ENCODE measurements at places on chromosomes 7 and 10.

- DNase-seq = no peak
These were observed 108.1 kb downstream of the EEPD1 start for GRCh38 chr7:36261019-36261754.

DNA sequence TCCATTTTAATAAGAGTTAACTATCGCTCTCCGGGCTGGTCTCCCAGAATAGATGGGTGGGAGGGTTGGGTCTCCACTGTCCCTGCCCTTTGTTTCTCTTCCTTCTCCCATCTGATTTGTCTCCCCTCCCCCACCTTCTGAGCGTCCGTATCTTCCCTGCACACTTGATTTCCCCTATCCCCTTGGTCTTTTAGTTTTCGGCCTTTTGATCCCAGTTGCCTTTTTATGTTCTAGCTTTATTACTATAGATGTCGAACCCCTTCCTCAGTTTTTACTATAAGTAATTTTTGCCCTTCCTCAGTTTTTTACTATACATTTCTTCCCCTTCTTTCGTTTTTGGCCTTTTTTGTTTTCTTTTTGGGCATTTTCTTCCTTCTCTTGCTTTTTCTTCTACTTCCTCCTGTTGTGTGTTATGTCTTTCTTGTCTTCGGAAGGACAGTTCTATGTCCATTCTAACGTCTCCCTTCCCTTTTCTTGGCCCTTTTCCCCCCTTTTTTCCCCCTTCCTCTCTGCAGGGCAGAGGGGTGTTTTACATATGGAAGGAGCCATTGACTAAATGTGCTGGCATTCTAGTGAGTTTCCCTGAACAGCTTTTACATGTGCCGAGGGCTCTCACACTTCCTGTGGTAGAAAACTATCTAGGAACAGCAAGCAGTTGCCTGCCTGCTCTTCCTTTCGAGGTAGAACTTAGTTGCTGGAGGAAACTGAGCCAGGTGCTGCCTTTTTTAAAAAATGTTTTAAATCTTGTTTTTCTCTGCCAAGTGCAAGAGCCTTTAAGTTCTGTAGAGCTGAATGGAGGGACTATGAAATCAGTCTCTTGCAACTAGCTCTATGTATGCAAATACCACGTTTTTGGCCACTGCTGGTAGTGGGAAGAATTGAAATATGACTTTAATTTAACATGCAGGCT lies 2.8 kb downstream of the TET1 start:
- no peak for DNase-seq

GRCh38 chr10:132027423-132027983 lies 38.2 kb upstream of the JAKMIP3 start:
- no peak for DNase-seq

DNA sequence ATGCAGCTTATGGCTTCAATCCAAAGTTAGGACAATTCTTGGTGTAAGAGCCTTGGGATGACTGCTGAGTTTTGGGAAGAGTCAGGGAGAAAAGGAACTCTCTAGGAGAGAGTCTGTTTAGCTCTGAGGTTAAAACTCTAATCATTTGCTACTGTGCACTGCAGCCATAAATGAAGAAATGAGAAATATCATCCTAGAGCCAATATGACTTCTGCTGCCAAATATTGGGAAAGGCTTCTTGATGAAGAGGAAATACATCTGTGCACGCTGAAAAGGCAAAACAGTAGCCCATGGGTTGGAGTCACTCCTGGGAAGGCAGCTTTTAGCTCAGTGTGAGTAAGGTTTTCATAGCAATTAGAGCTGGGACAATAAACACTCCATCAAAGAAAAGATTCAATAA lies 308.8 kb downstream of the SFMBT2 start:
- DNase-seq = no peak

DNA sequence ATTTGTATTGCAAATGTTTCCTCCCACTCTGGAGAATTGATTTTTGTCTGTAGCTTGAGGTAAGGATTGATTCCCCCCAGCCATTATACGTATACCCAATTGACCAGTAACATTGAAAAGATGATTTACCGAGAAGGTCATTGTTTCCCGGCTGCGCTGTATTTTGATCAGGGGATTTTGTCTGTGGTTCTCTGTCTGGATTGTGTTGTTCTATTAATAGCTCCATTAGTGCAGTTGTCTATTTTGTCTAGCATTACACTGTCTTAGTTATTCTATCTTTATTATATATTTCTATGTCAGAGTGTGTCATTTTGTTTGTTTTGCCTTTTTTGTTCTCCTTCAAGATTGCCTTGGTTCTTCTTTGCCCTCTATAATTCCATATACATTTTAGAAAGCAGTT lies 37.7 kb downstream of the AHR start:
- no peak for DNase-seq

DNA sequence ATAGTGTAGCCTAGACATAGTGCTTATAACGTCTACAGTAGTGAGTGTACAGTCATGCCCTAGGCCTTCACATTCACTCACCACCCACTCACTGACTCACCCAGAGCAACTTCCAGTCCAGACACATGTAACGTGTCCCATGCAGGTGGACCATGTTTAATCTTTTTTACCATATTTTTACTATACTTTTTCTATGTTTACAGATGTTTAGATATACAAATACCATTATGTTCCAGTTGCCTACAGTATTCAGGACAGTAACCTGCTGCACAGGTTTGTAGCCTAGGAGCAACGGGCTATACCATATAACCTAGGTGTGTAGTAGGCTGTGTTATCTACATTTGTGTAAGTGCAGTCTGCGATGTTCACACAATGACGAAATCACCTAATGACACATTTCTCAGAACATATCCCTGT lies 11.0 kb downstream of the MPP7 start:
- no peak for DNase-seq

DNA sequence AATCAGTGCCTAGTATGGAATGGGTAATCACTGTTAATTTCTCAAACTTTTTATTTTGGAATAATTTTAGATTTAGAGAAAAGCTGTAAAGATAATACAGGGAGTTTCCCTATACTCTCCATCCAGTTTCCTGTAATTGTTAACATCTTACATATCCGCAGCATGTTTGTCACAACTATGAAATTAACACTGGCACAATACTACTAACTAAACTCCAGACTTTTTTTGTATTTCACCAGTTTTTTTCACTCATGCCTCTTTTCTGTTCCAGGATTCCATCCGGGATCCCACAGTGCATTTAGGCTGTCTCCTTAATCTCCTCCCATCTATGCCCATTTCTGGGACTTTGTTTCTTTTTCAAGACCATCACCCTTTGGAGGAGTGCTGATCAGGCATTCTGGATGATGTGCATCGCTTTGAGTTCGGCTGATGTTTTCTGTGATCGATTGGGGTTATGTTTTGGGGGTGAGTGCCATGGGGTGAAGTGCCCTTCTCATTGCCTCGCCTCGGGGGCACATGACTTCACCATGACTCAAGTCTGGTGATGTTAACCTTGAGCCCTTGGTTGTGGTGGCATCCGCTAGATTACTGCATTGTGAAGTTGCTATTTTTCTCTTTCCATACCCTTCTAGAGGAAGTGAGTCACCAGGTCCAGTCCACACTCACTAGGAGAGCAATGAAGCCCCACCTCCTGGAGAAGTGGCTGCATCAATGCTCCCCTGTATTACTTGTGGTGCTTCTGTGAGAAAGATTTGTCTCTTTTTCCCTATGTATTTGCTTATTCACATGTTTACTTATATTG lies 43.9 kb upstream of the GRB10 start:
- DNase-seq = no peak

DNA sequence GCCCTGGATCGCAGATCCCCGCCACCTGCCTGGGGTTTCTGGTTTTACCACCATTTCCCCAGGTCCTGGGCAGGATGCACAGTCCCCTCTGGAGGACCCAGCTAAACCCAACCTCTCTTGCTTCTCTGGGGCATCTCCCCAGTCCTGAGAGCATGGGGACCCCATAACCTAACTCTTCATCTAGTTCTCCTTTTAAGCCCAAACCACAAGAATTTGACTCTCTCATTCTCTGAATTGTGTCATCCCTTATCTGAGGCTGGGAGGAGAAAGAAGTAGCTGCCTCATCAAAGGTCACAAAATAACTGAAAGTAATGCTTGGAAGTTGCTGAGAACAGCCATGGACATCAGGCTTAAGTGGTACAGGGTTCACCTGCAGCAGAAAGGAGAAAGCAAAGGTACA lies 159.9 kb downstream of the FGFR2 start:
- no peak for DNase-seq

- no peak for DNase-seq
These were observed 2.4 kb downstream of the NYAP1 start for GRCh38 chr7:100486111-100486636.

Data from hematopoietic multipotent progenitor cell treated with erythropoietin and hydrocortisone succinate and interleukin-3 and kit ligand, for 17 days (in vitro differentiated cells).